ENCODE measurements at places on chromosomes 7 and 10.

- DNase-seq, result no peak
These were observed 159.7 kb downstream of the ADK start for GRCh38 chr10:74310652-74311257.

- DNase-seq, result peak; percentile 82
These were observed 118.5 kb downstream of the VTI1A start for GRCh38 chr10:112565434-112566053.

- no peak for DNase-seq
These were observed 32.2 kb downstream of the IQUB start for GRCh38 chr7:123502201-123502600.

DNA sequence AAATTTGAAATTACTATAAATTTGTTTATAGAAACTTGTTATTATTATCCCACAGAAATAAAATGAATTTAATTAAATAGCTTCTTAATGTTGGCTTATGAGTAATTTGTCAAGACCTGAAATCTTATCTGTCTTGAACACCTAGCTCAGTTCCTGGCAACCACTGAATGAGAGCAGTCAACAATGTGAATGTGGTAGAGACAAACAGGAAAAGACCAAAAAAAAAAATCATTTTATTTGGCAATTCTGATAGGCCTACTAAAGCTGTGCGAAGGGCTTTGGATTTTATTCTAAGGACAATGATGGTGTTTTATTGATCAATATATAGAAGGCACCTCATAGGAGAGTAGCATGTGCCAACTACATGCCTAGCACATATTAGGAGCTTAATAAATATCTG, 127.8 kb upstream of the RSU1 start:
- DNase-seq, result peak; percentile 60

GRCh38 chr10:513393-513792, 176.1 kb downstream of the DIP2C start:
- DNase-seq, result no peak

DNA sequence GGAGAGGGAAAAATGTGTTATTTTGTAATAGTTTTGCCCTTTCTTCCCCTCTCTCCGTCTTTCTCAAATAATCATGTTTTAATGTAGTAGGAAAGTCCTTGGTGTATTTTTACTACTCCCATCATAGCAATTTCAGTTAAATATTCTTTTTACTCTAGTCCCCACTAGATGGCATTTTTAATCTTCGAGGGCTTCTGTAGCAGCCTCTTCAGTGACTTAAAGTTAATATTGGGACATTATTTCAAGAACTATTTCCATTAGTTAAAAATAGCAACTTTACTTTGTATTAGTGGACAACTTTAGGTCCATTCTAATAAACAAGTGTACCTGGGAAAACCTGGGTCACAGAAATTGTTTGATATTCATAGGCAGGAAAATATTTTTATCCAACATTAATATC, 23.0 kb downstream of the EDRF1 start:
- peak; percentile 11 for DNase-seq

DNA sequence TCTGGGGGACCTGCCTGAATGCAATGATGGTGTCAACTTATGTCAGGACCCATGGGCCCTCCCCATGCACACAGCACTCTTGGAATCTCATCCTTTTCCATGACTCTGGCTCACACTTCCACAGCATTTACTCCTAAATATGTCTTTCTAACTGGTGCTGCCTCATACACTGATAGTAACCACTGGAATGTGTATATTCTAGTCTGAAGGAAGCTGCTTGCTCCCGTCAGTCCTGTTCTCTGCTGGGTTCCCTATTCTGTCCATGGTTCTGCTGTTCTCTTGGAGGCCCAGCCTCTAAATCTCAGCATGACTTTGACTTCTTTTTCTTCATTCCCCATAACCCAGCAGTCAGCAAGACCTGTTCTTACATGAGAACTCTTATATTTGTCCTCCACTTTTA, 1055.1 kb downstream of the KCNMA1 start:
- no peak for DNase-seq

DNA sequence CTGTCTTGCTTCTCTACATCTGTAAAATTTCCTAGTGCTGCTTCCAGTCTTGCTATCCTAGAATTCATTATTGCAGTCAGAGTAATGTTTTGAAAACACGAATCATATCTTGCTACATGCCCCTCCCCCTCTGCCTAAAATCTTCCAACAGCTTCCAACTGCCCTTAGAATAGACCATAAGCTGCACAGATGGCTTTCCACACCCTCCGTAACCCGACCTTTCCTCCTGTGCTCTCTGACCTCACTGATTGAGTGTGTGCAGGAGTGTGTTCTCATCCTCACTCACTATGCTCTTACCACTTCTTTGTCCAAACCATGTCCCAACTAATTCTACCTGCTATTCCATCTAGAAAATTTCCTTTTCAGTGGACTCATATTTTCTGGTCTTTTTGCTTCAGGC, 121.2 kb upstream of the ANKRD1 start:
- DNase-seq, result no peak

- DNase-seq, result no peak
These were observed 258.9 kb downstream of the SUGCT start for GRCh38 chr7:40393660-40394059.

DNA sequence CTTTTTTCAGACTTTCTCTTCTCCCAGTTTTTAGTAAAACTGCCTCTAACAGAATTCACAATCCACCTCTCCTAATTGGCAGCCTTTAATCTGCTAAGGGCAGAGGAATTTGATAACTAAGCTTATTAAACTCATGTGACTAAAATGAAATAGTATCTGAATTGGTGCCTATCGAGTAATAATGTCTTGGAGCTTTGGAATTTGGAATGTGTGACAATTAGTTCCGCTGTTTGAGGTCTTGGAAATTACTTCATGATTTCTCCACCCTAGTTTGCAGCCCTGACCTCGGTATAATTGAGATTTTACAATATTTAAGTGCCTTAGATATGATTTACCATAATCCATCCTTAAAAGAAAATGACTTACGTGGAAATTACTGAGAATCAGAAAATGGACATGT, 190.4 kb upstream of the NEBL start:
- no peak for DNase-seq

DNA sequence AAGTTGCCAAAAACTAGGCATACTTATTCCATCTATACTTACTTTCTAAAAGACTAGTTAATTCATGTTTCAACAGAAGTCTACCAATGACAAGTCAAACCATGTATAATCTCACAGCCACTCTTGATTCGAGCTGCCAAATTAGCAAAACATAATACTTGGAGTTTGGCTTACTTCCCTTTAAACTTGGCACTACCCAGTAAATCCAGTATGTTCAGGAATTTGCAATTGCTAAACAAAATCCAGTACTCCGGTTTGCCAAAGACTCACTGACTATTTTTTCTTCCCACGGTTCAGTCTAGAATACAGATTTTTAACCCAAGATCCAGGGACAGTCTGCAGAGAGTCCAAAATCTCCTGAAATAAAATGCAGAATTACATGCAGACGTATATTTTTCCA, 4.6 kb downstream of the OAT start:
- DNase-seq, result no peak

- no peak for DNase-seq
These were observed 32.8 kb upstream of the PHF14 start for GRCh38 chr7:10940704-10941355.

DNA sequence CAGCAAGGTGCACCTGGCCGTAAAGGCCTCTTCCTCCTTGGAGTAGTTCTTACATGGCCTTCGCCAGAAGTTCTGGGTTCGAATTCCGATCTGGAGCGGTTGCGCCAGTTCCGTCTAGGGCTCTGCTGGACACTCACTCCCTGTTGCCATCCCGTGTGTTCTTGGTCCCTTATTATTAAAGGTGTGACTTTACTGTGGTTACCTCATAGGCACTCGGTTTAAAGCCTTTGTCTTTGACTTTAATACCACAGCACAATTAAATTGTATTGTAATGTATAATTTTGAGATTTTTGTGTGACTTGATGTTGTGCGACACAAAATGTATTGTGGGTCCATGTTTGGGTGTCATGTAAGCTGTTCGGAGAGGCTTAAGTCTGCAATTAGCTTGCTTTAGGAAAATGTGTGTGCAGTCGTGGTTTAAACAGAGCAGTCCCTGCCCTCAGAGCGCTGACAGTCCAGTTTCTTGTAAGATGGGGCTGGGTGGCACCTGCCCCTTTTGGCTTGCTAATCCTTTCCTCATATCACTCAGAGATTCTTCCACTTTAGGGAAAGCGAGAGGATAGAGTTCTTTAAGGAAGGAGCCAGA, 919 bp downstream of the INPP5F start:
- DNase-seq, result no peak

- peak; percentile 63 for DNase-seq
These were observed 4.0 kb downstream of the VSIR start for GRCh38 chr10:71769279-71769823.

DNA sequence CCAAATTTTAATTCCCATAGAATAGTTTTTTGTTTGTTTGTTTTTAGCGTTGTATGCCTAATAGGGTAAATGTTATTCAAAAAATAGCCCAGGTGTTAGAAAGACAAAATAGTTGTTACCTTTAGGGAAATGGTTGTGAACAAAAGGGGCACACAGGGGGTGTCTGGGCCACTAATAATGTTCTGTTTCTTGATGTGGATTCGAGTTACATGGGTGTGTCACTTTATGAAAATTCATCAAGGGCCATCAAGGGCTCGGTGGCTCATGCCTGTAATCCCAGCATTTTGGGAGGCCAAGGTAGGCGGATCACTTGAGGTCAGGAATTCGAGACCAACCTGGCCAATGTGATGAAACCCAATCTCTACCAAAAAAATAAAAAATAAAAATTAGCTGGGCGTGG, 531.8 kb upstream of the C7orf33 start:
- no peak for DNase-seq

DNA sequence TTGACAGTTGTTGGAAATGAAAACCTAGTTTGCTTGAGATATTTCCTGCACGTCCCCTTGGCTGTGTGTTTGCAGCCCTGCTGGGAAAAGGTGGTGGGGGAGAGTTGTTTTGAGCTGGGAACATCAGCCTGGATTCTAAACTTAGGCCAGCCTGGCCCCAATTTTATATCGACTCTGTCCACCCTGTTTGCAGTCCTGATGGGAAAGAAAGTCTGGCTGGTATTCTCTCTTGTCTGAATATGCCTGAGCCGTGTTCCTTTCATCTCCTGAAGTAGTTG, 178.7 kb downstream of the CCDC3 start:
- DNase-seq, result no peak

- no peak for DNase-seq
These were observed 30.2 kb upstream of the CYP26C1 start for GRCh38 chr10:93030409-93030808.

DNA sequence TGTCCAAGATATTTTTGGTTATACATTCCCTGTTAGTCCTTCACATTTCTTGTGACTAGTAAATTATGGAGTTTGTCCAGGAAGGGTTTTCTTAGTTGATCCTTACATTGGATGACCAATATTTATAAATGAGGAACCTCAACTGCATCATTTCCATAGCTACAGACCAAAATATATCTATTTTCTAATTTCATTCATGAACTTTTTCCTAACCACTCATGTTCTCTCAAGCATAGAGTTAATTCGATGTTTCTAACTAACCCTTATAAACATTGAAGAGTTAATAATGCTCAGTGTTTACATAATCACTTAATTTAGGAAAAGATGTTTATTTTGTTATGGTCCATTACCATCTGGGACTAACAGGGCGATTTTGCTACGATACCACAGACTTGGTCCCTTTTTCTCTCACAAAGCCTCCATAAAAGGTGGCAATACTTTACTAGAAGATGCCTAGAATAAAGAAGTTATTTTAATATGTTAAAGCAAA, 591.0 kb downstream of the MAGI2 start:
- no peak for DNase-seq

DNA sequence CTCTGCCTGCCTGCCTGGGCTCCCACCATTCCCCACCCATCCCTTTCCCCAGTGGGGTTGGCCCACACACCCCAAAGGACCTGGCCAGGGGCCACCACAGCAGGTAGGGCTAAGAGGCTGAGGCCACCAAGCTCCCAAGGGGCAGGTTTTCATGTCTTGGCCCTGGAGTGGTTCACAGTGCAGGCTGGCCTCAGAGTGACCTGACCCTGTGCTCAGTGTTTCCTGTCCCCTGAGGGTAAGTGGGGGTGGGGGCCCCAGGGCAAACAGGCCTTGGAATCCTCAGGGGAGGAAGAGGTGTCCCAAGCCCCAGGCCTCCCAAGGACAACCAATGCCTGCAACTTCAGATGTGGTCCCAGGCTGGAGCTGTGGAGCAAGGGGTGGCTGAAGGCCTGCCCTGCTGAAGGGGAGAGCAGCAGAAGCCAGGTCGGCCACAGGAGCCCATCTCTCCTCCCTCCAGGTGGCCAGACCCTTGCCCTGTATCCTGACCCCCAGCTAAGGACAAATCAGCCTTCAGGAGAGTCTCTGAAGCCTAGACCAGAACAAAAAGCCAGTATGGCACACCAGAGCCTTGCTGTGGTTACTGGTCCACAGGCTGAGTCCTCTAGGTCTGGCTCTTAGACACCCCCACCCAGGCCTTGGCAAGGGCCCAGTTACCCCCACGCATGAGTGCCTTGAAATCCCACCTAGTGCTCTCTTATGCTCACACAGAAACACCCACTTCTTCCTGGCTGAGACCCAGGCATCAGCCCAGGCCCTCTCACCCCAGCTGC, 27.6 kb downstream of the POLL start:
- DNase-seq, result no peak

- DNase-seq, result no peak
These were observed 51.7 kb downstream of the HSPA12A start for GRCh38 chr10:116690356-116691322.

GRCh38 chr10:49668684-49669083, 10.8 kb upstream of the C10orf53 start:
- no peak for DNase-seq

- DNase-seq, result peak; percentile 67
These were observed 231.2 kb downstream of the EXOC4 start for GRCh38 chr7:133484086-133484485.

- DNase-seq, result no peak
These were observed 24.6 kb downstream of the NAMPT start for GRCh38 chr7:106260136-106260561.

- DNase-seq, result no peak
These were observed 655.9 kb upstream of the IGFBP3 start for GRCh38 chr7:46576950-46577349.

DNA sequence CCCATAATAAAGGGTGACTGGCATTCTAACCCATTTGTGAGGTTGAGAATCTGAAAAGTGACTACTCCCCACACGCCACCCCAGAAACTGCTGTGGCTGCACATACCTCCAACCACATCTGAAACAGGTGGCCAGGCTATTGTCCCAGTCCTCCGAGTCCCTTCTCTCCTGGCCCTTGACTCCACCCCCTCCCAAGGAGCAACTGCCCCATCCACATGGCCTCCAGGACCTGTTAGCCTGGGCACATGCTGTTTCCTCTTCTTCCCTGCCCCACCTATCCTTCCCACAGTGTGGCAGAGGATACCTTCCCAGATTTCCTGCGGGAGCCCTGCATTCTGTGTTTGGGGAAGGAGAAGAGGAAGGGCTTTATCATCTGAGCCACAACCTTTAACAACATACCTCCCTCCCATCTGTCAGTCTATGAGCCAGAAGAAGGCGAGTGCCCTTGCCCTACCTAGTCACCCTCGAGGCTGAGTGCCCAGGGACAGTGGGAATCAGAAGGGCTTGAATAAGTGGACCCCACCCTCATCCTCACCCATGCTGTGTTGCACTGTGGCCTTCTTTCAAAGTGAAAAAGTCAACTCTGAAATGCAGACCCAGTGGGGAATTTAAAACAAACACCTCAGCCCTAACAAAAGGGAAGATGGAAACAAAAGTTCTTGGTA, 11.9 kb downstream of the STEAP1B start:
- no peak for DNase-seq

GRCh38 chr7:150381785-150382122, 2.6 kb downstream of the ZNF775 start:
- DNase-seq, result no peak

- DNase-seq, result no peak
These were observed 9.9 kb upstream of the NT5C3A start for GRCh38 chr7:33072471-33072870.
